ENCODE measurements at places on chromosomes 6 and 20. TPM values are rescaled to one million over a fixed set of nuclear protein-coding genes. Genes with fewer than 3 reads are reported as not detected.
A peak's percentile ranks its signal among the peaks of the same experiment; 100 is the strongest.

- DNase-seq = no peak
Measured at GRCh38 chr20:37714978-37715672, 21.3 kb downstream of the CTNNBL1 start.

GRCh38 chr6:74780831-74781230 lies 425.0 kb downstream of the COL12A1 start:
- DNase-seq = no peak

DNA sequence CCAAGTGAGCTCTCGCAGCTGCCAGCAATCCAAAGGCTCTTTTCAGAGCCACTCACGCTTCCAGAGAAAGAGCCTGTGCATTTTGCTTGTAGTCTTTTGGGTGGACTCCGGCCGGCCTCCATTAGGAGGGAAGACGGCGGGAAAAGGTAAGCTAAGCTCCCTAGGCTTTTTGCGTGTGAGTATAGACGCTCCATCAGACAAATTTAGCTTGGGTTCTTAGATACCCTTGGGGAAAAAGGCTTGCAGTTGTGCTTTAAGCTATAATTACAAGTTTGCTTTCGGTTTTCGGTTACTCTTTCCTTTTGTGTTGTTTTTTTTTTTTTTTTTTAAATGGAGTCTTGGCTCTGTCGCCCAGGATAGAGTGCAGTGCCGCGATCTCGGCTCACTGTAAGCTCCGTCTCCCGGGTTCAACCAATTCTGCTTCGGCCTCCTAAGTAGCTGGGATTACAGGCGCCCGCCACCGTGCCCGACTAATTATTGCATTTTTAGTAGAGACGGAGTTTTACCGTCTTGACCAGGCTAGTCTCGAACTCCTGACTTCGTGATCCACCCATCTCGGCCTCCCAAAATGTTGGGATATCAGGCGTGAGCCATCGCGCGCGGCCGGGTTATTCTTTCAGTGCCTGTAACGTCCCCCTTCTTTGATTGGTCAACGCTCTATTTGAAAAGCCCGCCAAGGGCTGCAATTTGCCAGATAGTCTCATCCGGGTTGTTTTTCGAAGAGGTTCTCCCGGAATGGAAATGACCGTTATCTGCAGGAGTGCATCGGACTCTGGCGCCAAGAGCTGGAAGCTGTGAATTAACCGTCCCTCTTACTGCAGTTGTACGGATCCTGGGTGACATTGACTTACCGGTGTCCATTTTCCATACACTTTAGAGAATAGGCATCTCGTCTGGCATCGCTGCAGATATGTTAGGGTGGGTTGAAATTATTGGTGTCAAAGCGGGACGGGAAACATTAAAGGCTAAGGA lies 18.1 kb downstream of the OR2B2 start:
- DNase-seq = peak; percentile 78

DNA sequence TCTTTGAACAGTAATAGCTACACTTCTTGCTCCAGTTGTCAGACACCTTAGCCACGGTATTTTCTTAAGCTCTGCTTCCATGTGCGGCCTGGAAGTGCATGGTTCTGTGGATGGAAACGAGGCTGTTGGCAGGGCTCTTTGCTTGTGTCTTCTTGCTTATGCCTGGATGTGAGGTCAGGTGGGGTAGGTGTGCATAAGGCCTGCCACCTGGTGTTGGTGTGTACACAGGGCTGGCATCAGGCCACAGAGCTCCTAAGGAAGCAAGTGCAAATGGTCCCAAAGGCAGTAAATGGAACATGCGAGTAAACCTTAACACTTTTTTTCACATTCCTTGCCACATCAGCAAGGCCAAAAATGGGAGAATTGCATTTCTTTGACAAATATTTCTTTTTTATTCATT lies 158.1 kb upstream of the GMDS start:
- no peak for DNase-seq

SIRPD gene
- 1.1 TPM for total RNA-seq

DNA sequence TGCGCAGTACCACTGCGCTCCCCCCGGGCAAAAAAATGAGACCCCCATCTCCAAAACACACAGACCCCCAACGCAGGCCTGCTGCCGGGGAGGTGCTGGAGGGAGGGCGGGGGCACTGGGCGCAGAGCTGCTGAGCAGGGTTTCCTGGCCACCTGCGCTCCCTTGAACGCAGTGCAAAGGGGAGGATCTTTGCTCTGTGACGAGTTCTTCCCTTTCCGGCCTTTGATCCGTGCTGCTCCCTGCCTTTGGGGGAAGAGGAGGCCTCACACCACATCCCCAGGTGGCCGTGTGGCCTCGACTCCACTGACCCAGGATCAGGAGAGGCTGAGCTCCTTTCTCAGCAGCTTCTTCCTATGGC lies 8.9 kb upstream of the COL20A1 start:
- no peak for DNase-seq

DNA sequence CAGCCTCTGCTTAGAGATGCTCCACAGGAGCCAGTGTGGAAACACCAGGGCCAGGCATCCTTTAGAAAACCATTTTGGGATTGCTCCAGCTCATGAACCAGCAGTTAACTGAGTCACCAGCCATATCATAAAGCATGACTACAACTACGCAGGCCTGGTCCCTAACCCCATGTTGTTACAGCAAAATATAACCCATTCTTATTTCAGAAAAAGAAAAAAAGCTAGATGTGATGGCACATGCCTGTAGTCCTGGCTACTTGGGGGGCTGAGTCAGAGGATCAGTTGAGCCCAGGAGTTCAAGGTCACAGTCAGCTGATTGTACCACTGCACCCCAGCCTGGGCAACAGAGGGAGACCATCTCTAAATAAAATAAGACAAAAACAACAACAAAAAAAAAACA lies 36.8 kb downstream of the C6orf15 start:
- no peak for DNase-seq

CTCFL gene
- total RNA-seq = not detected

Measured in omental fat pad (tissue), 4 donors.